ENCODE measurements at places on chromosomes 4 and X.

DNA sequence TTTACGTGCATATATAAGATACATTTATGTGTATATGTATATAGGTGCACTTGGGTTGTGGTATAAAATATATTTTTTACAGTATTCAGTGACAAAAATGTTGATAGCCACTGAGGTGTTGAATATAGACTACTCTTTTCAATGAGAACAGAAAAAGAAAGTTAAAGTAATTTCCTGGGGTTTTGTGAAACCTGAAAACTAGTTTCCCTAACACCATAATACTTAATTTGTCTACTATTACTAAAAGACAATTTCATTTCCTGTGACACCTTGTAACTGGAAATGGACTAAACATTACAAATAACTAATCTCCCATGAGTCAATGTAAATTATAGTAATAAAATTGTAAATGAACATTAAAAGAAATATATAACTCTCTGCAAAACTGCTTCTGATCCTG is 32.0 kb upstream of the MAP9 start:
- DNase-seq: no peak

- DNase-seq: no peak
Measured at GRCh38 chr4:170990989-170991589, 822.1 kb upstream of the GALNTL6 start.

DNA sequence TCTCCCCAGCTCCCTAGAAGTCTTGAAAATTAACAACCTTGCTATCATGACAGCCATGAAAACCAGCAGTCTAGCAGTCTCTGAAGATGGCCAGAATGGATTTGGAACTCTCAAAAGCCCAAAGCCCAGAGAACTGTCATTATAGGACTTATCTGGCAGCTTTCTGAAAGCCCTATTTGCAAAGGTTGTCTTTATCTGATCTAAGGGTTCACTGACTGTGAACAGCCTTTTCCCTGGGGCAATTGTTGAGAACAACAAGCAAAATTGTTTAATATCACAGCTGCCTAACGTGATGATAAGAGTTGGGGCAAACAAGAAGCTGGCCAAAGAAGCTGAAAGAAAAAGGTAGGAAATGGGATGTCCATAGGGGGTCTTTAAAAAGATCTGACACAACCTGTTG is 20.9 kb upstream of the KLHL8 start:
- DNase-seq: no peak

DNA sequence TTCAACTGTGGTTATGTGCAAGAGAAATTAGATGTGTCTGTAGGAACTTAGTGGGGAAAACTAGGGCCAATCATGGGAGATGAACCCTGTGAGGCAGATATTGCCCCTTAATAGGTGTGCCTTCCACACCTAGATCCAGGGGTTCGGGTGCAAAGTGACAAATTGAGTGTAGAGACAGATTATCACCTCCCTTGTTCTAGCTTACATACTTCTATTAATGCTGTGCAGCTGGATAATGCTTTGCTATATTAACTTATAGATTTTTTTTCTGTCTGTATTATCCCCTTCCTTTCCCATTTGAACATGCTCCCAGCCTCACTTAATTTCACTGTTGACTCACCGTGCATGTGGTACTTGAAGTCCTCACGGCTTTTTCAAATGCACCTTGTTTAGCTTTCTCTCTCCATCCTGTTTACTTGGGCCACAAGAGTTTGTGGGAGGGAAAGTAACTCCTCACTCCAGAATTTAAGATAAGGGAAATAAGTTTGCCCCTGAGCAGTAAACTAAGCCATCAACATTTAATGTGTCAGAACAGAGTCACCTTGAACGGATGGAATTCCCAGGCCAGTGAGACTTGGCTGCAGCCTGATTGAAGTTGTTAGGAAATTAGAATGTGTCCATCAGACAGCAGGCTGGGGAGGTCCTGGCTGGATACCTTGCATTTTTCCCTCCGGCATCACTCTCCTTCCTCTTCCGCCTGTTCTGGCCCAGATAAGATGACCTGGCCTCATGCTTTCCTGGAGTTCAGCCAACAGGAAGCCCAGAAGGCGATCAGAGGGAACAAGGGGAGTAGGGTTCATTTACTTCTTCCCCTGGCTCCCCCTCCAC is 478.4 kb downstream of the BCOR start:
- peak; percentile 9 for DNase-seq

DNA sequence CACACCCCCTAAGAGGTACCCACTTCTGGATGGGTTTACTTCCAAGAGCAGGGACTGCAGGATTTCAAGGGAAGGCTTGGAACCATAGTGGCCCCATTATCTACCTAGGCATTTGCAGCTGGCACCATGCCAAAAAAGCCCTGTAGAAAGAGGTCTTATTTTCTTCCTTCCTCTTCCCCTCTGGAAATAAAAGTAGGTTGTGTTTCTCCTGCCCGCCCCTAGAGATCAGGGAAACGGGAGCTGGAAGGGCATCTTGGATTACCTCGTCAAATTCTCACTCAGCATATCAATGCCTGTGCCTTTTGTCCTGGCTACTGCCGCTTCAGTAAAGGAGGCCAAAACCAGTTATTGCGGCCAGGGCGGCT is 1.6 kb downstream of the SCD5 start:
- peak; percentile 20 for DNase-seq

GRCh38 chr4:40998675-40999358 is 215.5 kb downstream of the APBB2 start:
- DNase-seq: no peak

DNA sequence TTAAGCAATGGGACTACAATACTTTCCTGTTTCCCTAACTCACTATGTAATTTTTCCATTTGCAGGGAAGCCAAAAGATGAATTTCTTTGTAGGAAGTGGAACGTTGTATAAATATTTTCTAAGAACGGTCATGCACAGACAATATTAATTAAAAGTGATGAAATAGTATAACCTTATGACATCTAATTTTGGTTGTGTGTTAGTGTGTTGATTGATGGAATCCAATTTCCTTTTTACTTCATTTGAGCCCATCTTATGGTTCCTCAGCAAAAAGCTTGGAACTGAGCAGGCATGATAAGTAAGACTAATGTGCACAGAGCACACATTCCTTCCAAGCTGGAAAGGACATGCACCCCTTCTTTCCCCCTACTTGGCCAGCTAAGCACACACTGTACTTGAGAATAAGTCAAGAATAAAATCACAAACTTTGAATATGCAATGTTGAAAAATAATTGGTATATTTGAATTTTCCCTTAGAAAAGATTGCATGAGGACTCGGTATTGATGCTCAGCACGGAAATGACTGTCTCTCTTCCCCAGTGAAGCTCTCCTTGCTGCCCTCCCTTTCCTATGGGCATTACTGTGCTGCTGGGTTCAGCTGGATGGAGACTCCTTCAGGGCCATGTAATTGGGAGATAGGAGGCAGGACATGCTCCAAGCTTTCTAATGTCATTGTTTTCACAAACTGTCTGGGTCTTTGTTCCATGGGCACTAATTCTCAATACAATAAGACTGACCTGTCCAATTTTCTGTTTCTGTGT is 19.2 kb upstream of the PDLIM3 start:
- DNase-seq: no peak

DNA sequence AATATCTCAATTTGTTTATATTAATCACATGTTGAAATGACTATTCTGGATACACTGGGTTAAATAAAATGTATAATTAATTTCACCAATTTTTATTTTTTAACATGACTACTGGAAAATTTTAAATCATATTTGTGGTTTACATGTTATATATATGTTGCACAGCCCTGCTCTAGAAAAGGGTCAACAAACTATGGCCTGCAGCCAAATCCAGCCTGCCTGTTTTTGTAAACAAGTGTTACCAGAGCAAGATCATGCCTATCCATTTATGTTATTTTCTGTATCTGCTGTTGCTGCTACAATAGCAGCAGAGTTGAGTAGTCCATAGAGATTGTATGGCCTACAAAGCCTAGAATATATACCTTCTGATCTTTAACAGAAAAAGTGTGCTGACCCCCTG is 1.2 kb downstream of the TCEANC start:
- DNase-seq: no peak

GRCh38 chr4:8173492-8174242 is 15.1 kb upstream of the ABLIM2 start:
- DNase-seq: no peak

DNA sequence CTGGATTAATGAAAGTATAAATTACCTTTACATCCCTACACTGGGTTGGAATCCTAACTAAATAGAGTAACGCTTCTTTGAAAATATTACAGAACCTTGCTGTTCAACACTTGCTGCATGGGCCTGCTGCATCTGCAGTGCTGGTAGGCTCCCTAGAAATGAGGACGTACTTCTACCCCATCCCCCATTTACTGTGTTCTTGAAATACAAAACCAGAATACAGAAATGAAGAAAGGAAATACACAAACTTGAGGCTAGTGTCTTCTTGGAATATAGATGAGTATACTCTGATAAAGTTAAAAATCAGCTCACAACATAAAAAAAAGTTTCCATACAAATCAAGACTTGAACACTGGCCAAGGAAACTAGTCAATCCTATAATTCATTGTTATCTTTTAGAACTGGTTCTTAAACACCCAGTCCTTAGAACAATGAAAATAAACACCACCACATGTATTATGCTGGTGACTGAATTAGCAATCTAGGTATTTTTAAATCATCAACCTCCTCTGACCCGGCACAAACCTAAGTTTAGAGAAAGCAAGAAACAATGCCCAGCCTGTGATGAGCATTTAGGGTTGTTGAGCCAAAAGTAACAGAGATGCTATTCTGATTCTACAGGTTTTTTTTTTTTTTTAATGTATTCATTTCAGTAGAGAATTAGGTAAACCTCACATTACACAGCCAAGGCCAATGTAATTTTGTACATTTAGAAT is 49.7 kb downstream of the ATP8A1 start:
- DNase-seq: no peak

DNA sequence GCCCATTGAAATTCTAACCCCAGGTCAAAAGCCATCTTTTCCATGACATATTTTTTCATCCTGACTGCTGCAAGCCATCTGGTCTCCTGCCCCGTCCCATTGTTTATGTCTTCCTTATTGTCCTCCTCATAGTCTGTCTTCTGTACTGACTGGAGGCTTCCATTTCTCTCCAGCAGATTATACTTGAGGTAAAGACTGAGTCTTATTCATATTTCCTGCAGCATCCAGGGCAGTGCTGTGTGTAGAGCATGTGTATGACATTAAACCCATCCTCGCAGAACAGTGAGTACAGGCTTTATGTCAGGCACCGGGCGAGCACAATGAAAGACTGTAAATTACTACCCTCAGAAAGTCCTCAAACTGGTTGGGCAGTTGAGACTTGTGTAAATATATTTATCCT is 275.1 kb downstream of the C4orf33 start:
- DNase-seq: no peak

- DNase-seq: no peak
Measured at GRCh38 chr4:149749784-149750183, 65.9 kb downstream of the IQCM start.

DNA sequence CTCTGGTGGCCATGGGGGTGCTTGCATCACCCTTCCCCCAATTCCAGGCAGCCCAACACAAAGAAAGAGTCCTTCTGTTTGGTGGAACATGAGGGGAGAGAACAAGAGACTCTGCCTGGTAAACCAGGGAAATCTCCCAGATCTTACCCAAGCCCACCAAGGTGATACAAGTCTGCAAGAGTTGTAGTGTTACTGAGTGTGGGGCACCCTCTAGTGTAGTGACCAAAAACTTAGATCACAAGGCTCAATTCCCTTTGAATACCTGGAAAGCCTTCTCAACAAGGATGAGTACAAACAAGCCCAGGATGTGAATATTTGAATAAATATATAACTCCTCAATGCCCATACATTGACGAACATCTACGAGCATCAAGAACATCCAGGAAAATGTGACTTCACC is 64.7 kb downstream of the IL13RA2 start:
- no peak for DNase-seq

DNA sequence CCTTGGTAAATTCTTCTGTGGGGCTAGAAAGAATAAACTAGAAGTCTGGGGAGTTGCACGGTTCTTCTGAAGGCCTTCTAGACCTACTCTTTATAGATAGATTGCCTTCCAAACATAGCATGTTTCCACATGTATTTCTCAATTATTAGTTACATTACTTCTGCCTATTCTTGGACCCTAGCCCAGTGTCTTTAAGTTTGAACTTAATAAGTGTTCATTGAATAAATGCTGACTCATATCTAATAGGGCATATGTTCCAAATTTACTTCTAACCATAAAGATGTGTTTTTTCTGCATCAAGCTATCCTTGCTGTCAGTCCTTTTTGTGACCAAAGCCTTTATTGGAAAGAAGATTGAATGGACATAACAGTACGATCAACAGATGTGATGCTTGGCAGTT is 503.6 kb upstream of the ZFP42 start:
- DNase-seq: no peak

GRCh38 chr4:108838451-108838850 is 75.6 kb upstream of the ETNPPL start:
- DNase-seq: no peak

GRCh38 chr4:68466751-68467150 is 19.5 kb downstream of the TMPRSS11E start:
- DNase-seq: no peak

GRCh38 chrX:136738049-136738729 is 42.5 kb downstream of the ARHGEF6 start:
- DNase-seq: no peak

DNA sequence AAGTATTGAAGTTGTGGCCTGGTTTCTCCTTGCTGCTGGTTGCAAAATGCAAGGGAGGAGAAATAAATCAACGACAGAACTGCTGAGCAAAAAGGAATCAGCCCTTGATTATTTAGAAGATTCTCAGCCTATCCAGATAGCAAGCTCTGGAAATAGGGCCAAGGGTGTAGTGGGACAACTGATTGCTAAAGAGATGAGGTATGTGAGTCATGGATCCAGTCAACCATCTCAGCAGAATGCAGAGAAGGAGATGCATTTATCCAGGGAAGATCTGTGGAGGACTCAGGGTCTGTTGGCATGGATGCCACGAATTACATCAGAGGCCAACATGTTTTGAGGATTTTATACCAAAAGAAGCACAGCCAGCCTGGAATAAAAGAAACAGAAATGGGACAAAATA is 36.7 kb downstream of the FOXR2 start:
- no peak for DNase-seq

GRCh38 chrX:1452516-1453394 is at the start of gene ASMTL:
Gene ASMTL, minus strand, starts transcription at chrX:1452909. Its CDS starts 69 bp downstream, at chrX:1452840.
- no peak for DNase-seq

DNA sequence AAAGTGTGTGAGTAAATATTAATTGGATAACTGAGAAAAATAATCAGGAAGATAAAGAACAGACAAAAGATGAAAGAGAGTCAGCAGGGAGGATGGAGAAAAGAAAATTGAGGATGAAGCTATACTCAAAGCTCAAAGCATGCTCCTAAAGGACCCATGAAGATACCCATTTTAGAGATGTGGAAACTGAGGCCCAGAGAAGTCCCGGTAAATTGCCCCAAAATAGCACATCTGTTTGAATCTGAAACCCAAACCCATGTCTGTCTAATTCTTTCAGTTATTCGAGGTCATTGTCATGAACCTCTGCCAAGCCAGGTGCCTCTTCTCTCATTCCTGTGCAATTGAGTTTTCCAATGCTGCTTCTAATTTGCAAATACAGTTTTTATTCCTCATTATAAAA is 29.6 kb upstream of the MSX1 start:
- no peak for DNase-seq

DNA sequence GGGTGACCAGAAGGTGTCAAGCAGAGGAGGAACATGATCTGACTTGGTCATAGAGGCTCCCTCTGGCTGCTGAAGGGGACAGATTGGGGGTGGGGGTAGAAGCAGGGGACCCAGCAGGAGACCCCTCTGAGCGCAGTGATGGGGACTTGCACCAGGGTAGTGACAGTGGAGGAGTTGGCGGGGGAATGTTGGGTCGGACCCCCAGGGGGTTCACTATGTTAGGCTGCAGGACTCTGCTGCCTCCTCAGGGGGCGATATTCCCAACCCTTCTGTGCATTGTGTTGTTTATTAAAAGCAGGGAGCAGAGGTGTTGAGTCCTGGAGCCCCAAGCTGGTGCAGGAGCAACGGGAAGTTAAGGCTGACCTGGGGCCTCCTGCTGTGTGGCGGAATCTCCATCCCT is 8.8 kb downstream of the WDR13 start:
- no peak for DNase-seq
